NCI-H1417 (cell line): ENCODE measurements at places on chromosomes 11 and 22.

GRCh38 chr22:35044607-35045390 lies 21.2 kb upstream of the ISX start:
- DNase-seq, result no peak

DNA sequence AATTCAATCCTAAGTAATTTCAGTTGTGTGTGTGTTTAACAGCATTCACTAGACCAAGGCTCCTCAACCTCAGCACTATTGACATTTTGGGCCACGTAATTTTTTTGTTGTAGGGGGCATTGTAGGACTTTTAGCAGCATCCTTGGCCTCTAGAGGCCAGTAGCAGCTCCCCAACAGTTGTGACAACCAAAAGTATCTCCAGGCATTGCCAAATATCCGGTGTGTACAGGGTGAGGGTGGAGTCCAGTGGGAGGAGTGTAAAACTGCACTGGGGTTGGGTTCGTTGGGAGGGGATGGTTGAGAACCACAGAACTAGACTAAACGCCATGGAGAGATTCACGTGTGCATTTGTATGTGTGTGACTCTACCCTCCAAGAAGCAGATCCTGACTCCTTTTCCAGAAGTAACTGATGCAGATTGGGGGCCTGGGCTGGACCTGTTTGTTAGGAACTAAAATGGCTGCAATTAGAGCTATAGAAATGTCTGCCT lies 5.9 kb upstream of the PHF21A start:
- DNase-seq, result no peak

- DNase-seq, result no peak
Observed at GRCh38 chr11:9681583-9682372, 17.9 kb downstream of the SWAP70 start.

- DNase-seq, result no peak
Observed at GRCh38 chr11:27281740-27282590, 81.0 kb downstream of the CCDC34 start.

- DNase-seq, result no peak
Observed at GRCh38 chr11:92130421-92130831, 94.2 kb upstream of the FAT3 start.

DNA sequence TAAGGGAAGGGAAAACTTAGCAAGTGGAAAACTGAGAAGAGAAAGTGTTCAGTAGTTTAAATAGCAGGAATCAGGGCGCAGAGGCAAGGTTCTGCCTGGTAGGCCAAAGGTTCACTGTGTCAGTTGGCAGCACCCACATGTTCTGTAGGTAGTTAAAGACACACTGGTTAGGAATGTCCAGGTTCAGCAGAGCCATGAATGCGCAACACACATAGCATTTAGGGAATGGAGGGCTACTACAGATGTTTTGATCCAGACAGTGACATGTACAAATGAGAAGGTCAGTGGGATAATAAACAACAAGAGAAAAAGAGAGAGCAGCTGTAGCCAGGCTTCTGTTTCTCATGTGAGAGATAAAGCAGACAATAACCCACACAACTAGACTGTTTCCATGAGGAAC lies 56.2 kb upstream of the ARHGAP42 start:
- no peak for DNase-seq

DNA sequence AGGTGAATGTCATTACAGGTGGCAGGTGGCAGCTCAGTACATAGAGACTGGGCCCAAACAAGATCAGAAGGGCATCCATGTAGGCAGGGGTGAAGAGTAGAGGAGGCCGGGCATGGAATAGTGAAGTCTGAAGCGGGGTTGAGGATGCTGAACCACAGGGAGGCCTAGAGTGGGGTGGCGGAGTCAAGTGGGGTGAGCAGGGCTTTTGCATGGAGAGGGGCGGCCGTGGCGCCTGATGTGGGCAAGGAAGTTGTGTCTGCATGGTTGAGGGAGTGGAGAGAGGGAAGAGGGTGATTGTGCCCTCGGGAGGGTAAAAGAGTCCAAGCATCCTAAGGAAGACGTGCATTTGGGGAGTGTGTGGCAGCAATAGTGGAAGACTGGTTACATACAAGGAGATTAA lies 14.4 kb downstream of the DDB2 start:
- DNase-seq, result no peak

DNA sequence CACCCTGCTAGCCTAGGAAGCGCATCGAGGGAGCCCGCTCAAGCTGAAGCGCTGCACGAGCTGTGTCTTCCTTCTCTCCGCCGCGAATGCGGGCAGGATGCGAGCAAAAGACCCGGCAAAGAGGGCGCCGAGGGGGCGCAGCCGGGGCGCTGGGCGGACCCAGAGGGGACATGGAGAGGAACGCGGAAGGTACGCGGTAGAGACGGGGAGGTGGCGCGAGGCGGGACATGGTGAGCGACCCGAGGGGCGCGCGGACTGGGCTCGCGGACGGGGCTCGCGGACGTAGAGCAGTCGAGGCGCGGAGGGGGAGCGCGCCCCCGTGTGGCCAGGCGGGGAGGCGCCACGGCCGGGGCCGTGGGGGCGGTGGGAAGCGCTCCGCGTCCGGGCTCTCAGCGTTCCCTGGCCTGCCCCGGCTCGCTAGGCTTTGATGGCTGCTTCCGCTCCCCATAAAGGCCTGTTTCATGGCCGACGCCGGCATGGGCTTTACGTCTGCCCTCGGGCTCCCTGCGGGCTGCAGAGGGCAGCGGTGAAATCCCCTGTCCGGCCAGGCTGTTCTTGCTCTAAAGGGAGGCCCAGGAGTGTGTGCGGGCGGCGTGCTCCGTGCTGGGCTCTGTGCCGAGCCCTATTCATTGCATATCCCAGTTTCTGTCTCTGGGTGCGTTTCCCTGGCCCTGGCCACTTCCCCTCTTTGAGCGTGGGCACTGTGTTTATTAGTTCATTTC lies 31.2 kb upstream of the TRIM29 start:
- DNase-seq, result peak; percentile 73

GRCh38 chr11:19225581-19225980 lies 15.2 kb downstream of the E2F8 start:
- DNase-seq, result no peak

- no peak for DNase-seq
Observed at GRCh38 chr22:17281440-17281841, 62.2 kb upstream of the ADA2 start.

- no peak for DNase-seq
Observed at GRCh38 chr11:118662401-118663271, 16.8 kb downstream of the TREH start.

DNA sequence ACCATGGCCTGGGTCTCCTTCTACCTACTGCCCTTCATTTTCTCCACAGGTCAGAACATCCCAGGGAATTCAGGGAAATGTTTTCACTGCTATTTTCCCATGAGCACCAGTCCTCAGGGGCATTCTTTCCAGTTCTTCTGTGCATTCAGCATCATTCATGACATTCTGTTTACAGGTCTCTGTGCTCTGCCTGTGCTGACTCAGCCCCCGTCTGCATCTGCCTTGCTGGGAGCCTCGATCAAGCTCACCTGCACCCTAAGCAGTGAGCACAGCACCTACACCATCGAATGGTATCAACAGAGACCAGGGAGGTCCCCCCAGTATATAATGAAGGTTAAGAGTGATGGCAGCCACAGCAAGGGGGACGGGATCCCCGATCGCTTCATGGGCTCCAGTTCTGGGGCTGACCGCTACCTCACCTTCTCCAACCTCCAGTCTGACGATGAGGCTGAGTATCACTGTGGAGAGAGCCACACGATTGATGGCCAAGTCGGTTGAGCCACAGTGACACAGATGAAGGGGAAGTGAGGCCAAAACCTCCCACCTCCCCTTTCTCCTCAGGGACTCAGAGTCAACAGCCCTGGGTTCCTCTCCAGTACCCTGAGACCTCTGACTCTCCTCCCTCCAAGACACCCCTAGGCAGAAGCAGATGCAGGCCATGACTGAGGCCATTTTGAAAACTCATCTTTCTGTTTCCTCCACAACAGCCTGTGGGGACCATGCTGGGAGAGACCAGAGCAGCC lies 15.9 kb upstream of the IGLL5 start:
- no peak for DNase-seq

DNA sequence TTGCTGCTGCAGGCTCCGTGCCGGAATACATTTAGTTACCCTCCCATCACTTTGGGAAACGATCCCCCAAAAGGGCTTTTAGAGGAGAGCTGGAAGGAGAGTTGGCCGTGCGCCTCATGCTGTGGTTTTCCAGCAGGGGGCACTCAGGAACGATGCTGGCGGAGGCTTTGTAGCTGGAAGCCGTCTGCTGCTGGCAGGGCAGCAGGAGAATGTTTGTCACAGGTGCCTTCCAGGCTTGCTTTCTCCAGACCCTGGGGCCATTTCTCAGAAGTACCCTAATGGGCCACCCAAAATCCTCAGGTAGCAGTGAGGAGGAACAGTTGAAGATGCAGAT lies 30.0 kb upstream of the CABP7 start:
- DNase-seq, result peak; percentile 42

GRCh38 chr11:1228101-1228821 lies 5.4 kb downstream of the MUC5B start:
- no peak for DNase-seq

DNA sequence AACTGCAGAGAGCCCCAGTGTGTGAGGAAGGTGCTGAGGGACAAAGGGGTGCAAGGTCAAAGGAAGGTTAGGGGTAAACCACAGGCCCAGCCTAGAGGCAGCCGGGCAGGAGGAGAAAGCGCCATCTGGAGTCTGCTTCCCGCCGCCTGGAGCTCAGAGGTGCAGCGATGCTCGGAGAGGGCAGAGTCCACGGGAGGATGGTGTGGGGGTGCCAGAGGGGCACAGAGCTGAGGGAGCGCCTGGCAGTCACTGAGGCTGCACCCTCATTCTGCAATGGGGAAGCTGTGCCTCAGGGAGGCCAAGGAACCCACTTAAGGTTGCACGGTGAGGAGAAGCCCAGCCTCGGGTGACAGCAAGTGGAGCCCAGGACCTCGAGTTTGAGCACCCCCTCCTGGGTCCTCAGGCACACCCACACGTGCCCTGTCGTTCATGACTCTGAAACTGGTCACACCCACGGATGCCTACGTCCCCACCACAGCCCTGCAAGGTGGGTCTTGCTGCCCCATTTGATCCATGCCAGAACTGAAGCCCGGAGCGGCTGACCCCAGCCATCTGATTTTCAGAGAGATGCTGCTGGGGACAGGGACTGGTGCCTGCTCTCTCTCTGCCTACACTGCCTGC lies 1.6 kb downstream of the IL2RB start:
- no peak for DNase-seq
